Fibroblast of mammary gland (primary cell): ENCODE measurements at places on chromosomes 12 and 14.

DNA sequence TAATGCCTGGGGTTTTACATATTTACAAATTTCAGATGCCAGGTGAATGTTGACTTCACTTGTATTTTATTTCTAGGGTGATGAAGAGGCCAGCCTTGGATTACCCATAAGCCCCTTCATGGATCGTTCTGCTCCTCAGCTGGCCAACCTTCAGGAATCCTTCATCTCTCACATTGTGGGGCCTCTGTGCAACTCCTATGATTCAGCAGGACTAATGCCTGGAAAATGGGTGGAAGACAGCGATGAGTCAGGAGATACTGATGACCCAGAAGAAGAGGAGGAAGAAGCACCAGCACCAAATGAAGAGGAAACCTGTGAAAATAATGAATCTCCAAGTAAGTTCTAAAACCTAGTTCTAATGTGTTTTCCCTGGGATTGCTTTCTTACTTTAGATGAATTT is 41.3 kb upstream of the SLCO1C1 start:
- DNase-seq: peak; percentile 34

- peak; percentile 74 for DNase-seq
Observed at GRCh38 chr12:32454075-32454474, 54.7 kb downstream of the FGD4 start.

- DNase-seq: no peak
Observed at GRCh38 chr12:62748941-62749468, 185.9 kb downstream of the PPM1H start.

DNA sequence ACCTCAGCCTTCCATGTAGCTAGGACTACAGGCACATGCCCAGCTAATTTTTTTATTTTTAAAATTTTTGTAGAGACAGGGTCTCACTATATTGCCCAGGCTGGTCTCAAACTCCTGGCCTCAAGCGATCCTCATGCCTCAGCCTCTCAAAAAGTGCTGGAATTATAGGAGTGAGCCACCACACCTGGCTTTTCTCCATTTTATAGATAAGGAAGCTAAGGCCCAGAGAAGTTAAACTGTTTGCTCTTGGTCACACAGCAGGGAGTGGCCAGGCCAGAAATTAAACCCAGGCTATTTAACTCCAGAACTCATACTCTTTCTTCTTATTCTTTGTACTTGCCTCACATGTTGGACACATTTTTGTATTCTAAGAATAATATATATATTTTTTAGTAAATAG is 16.5 kb downstream of the UBE3B start:
- no peak for DNase-seq
